Naive thymus-derived CD8-positive, alpha-beta T cell (primary cell): ENCODE measurements at places on chromosomes 2 and 18. TPM values are rescaled to one million over a fixed set of nuclear protein-coding genes. Genes with fewer than 3 reads are reported as not detected.

EPHA4 gene
- total RNA-seq, result 9.7 TPM

AMER3 gene
- not detected for total RNA-seq

GNLY gene
- total RNA-seq, result 7.3 TPM

ERICH2 gene
- not detected for total RNA-seq

RUFY4 gene
- total RNA-seq, result 0.16 TPM

DYSF gene
- 3.5 TPM for total RNA-seq

TPO gene
- not detected for total RNA-seq

SP5 gene
- total RNA-seq, result not detected

- peaks cover 6% of the 10 kb centered on the region for H3K4me1 ChIP-seq
- H3K27me3 ChIP-seq, result peaks cover 21% of the 10 kb centered on the region
- H3K36me3 ChIP-seq, result no peaks in the 10 kb centered on the region
- H3K4me3 ChIP-seq, result no peak overlapping the region
These were observed 8.1 kb downstream of the EMILIN2 start for GRCh38 chr18:2854875-2855274.

GRCh38 chr2:81206216-81206615 is 901.7 kb upstream of the LRRTM1 start:
- H3K36me3 ChIP-seq, result no peaks in the 10 kb centered on the region
- no peaks in the 10 kb centered on the region for H3K27me3 ChIP-seq
- H3K27ac ChIP-seq, result no peak overlapping the region
- DNase-seq, result no peak
- no peaks in the 10 kb centered on the region for H3K4me1 ChIP-seq

DNA sequence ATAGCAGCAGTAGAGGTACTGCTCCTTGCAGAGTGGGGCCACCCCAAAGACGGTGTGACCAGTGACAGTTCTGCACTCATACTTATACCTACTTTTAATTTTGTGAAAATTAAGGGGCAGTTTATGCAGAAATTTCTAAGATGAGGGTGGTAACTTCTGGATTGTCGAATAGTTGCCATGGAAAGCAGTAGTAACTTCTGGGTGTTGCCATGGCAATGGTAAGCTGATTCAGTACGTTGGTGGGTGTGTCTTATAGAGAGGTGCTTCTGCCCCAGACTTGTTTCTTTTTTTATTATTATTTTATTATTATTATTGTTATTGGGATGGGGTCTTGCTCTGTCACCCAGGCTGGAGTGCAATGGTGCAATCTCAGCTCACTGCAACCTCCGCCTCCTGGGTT is 82.8 kb upstream of the L3MBTL4 start:
- no peaks in the 10 kb centered on the region for H3K4me1 ChIP-seq
- DNase-seq, result no peak
- no peak overlapping the region for H3K4me3 ChIP-seq
- H3K36me3 ChIP-seq, result no peaks in the 10 kb centered on the region
- H3K27ac ChIP-seq, result no peak overlapping the region

GRCh38 chr18:10293966-10294365 is 160.5 kb upstream of the APCDD1 start:
- H3K4me3 ChIP-seq, result no peak overlapping the region
- no peak overlapping the region for H3K27ac ChIP-seq
- H3K36me3 ChIP-seq, result no peaks in the 10 kb centered on the region

- no peak overlapping the region for H3K27ac ChIP-seq
- H3K27me3 ChIP-seq, result no peaks in the 10 kb centered on the region
- DNase-seq, result no peak
- no peak overlapping the region for H3K4me3 ChIP-seq
- no peaks in the 10 kb centered on the region for H3K36me3 ChIP-seq
These were observed 98.1 kb upstream of the CSRNP3 start for GRCh38 chr2:165371356-165371755.

- no peak for DNase-seq
- H3K27ac ChIP-seq, result no peak overlapping the region
- H3K4me3 ChIP-seq, result no peak overlapping the region
These were observed 24.9 kb upstream of the RHOB start for GRCh38 chr2:20421988-20422370.

- H3K36me3 ChIP-seq, result no peaks in the 10 kb centered on the region
- H3K27me3 ChIP-seq, result peaks cover 7% of the 10 kb centered on the region
- no peak overlapping the region for H3K27ac ChIP-seq
- no peak overlapping the region for H3K4me3 ChIP-seq
- no peak for DNase-seq
These were observed 42.2 kb downstream of the TPO start for GRCh38 chr2:1455466-1455865.
